ENCODE measurements at places on chromosomes 1 and 21.

DNA sequence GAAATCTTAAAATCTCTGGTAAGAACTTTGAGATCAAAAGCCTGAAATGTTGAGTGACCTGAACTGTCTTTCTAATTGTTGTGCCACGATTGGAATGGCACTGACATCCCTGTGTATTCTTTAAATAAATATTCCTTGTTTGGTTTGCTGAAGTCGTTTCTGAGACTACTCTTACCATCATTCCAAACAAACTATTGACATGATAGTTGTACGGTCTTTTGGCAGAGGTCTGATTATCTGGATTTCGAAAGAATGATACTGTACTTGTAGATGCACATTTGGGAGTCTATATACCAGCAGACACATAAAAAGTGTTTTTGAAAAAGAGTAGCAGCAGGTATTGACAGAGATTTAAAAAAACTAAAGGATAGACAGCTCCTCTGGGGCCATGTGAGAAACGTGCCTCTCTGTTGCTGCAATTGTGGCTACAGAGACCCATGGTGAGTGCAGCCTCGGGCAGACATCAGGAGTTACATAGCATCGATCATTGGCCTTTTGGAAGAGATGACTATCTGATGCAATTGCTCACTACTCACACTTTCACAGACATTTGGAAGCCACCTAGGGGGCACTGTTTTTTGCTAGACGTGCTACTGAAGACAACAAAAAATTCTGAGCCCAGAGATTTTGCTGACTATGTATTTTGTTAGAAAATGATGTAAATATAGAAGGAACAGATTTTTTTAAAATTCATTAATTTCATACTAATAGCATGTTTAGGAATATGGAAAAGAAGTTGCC lies 464.5 kb downstream of the KCNT2 start:
- no peak for DNase-seq

- no peak for DNase-seq
Measured at GRCh38 chr21:29753216-29753615, 186.6 kb downstream of the GRIK1 start.

DNA sequence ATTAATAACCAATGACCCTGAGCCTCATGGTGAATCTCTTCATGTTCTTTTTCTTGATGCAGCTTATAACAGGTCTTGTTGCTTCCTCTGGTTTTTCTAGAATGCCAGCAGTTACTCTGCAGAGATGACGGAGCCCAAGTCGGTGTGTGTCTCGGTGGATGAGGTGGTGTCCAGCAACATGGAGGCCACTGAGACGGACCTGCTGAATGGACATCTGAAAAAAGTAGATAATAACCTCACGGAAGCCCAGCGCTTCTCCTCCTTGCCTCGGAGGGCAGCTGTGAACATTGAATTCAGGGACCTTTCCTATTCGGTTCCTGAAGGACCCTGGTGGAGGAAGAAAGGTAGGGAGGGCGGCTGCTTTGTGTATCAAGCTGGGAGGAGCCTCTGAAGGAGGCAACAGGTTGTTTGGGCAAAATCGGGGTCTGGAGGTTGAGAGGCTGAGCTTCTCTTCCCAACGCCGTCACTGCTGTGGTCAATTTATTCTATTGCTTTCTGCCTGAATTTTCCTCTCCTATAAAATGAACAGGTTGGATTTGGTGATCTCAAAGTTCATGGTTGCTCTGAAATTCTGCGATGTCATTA lies 6.7 kb downstream of the ABCG1 start:
- DNase-seq: no peak

- DNase-seq: no peak
Measured at GRCh38 chr1:62790716-62791115, 6.8 kb downstream of the ATG4C start.

DNA sequence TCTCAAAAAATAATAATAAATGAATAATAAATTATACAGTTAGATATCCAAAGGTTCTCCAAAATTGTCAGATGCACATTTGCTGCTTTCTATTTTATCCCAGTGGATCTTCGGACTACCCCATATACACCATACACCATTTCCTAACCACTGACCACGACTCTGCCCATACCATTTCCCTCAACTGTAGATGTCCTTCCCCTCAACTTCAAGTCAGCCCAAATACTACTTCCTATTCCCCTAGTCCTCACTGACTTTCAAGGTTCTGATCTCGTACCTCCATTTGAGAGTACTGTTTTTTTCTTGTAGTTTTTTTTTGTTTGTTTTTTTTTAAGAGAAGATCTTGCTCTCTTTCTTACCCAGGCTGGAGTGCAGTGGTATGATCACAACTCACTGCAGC lies 19.6 kb downstream of the EIF4G3 start:
- DNase-seq: no peak

GRCh38 chr1:46526691-46527291 lies 24.7 kb downstream of the KNCN start:
- no peak for DNase-seq

- DNase-seq: no peak
Measured at GRCh38 chr1:230359992-230360668, 66.0 kb downstream of the PGBD5 start.

Measured in right atrium auricular region (tissue), 2 donors.